Dorsolateral prefrontal cortex (tissue), 122 donors: ENCODE measurements at places on chromosomes 13 and 19. TPM values are rescaled to one million over a fixed set of nuclear protein-coding genes. Genes with fewer than 3 reads are reported as not detected.

DNA sequence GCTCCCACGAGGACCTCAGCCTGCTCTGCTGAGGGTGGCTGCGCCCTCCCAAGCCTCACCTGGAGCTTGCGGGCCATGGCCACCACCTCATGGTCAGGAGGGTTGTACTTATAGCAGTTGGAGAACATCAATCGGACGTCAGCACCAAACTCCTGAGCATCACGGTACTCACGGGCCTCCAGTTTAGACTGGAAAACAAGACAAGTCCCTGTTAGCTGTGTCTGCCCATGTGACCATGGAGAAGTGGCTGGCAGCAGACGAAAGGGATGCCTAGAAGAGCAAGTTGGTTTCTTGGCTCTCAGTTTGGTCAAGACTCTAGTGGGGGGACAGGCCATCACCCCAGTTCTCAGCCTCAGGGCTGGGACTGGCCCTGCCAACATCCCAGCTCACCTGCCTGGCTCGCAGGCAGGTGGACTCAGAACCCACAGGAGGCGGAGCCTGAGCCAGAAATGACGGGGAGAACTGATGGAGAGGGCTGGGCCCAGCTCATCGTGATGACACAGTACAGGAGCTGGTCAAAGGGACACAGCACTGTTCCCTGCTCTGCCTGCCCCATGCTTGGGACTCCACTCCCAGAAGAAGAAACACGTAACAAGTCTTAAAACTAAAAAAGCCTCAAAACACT lies 31.2 kb upstream of the EPHX3 start:
- no peak for DNase-seq

GRCh38 chr19:16365300-16365996 lies 40.8 kb downstream of the KLF2 start:
- DNase-seq: no peak

- DNase-seq: no peak
Observed at GRCh38 chr19:29715701-29716581, 880 bp upstream of the C19orf12 start.

ZNF582 gene
- total RNA-seq: 6.4 TPM

GRCh38 chr13:58056426-58056825 lies 424.9 kb downstream of the PCDH17 start:
- DNase-seq: no peak

ZNF568 gene
- total RNA-seq: 22.9 TPM

DNA sequence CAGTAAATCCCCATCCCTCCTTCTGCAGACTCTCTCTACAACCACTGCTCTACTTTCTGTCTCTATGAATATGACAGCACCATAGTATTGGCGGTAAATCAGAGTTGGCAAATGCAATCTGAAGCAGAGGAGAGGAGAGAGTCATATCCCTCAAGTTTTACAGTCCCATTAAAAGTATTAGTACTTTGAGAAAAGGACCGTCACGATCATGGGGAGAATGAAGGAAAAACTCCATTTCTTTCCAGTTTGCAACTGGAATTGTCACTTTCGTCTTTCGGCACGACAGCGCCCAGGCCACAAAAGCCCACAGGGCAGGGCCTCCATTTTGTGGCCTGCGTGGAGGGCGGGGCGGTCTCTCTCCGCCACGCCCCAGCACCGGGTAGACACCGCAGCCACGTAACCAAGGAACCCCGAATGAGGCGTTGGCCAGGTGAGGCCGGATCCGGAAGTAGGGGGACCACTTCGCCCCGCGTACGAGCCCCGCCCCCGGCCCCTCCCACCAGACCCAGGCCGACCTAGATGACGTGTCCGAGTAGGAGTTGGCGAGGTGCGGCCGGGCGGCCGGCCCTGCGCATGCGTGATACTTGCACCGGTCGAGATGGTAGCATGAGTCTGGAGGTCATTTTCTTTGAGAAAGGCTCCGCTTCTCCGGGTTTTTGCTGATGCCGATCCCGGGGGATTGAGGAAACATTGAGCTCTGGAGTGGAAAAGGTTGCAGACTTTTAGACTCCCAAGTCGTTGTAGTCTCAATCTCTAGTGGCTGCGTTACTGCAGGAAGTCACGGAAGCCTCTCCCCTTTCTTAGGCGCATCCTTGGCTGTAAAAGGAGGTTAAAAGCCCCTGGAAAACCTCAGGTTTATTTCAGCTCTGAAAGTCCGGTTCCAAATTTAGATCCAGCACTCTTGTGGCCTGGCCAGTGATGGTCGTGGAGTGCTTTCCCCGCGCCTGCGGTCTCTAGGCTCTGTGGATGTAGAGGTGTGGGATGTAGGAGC lies 2.8 kb upstream of the TM9SF2 start:
- peak; percentile 95 for DNase-seq

DNA sequence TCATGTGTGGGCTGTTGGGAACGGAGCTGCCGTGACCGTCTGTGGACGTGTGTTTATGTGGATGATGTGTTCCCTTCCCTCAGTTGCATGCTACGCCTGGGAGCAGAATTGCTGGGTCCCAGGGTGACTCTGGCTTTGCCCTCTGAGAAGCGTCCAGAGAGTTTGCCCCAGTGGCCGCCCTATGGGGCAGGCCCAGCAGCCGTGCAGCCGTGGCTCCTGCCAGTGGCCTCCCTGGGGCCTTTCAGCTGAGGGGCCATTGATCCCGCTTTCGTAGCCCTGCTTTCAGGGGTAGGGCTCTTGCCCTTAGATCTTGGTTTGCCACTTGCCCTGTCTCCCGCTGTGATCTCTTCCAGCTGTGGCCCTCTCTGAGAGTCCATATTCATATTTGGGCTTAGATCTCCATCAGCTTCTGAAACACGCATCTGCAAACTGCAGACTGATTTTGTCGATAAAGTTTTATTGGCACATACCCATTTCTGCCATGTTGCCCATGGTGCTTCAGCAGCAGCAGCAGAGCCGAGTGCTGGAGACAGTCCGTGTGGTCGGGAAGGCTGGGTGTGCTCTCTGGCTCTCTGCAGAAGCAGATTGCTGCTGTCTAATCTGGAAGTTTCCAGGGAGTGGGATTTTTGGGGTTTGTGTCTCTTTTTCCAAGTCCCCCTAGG lies 17.6 kb downstream of the GNA11 start:
- DNase-seq: no peak

GRCh38 chr19:8561075-8561764 lies 16.0 kb downstream of the MYO1F start:
- no peak for DNase-seq

ANGPTL8 gene
- total RNA-seq: 0.88 TPM

DNA sequence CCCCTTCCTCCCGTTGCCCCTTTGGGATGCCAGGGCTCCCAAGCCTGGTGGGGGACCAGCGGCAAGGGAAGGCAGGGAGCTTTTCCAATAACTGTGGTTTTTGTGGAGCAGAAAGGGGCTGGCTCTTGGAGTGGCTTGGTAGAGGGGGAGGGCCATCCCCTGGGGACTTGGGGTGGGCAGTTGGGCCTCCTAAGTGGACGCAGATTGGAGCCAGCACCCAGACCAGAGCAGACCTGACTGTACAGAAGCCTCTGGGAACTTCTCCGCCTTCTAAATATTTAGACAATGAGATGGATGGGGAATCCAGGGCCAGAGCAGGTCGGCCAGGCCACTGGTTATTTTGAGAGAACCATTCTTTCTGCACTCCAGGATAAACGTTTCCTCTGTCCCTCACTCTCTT lies 4.2 kb downstream of the PTGIR start:
- DNase-seq: no peak

GRCh38 chr13:64272681-64273080 lies 2857.0 kb upstream of the PCDH20 start:
- no peak for DNase-seq

GRCh38 chr13:51793570-51794271 lies 10.2 kb downstream of the DHRS12 start:
- DNase-seq: no peak

TMEM221 gene
- total RNA-seq: 4.7 TPM

- DNase-seq: peak; percentile 52
Observed at GRCh38 chr13:45370922-45371406, 30.0 kb upstream of the TPT1 start.

CYP2A6 gene
- not detected for total RNA-seq

DNA sequence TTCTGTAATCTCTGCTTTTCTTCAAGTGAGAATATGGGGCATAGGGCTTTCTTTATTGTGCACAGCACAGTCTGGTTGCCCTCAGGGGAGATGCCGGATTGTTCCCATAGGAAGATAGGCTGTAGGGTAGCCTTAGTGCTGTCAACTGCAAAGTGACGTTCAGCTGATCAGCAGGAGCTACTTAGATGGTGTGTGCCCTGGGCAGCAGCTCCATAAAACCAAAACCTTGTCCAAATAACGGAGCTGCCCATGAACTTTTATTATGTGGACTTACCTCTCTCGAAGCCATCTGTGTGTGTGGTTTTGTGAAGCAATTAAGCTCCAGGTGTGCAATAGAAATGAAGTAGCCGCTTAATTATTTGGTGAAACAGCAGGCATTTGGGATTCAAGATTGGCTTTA lies 120.0 kb upstream of the RNF113B start:
- DNase-seq: no peak

DNA sequence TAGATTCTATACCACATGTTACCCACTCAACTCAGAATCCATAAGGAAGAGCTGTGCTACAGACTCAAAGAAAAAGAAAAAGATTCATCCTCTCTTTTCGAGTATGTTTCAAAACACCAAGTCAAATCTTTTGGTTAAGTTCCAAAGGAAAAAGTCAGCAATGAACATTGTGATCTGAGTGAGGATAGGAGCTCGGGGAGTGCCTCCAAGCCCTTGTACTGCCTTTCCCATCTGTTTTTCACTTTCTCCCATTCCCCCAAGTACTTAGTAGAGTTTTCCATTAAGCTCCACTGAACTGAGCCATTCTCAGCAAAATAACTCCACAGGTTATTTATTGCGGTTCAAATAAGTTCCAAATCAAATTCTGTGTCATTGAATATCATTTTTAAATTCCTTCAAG lies 47.7 kb upstream of the MAB21L1 start:
- no peak for DNase-seq

CD22 gene
- total RNA-seq: 79.1 TPM

DNA sequence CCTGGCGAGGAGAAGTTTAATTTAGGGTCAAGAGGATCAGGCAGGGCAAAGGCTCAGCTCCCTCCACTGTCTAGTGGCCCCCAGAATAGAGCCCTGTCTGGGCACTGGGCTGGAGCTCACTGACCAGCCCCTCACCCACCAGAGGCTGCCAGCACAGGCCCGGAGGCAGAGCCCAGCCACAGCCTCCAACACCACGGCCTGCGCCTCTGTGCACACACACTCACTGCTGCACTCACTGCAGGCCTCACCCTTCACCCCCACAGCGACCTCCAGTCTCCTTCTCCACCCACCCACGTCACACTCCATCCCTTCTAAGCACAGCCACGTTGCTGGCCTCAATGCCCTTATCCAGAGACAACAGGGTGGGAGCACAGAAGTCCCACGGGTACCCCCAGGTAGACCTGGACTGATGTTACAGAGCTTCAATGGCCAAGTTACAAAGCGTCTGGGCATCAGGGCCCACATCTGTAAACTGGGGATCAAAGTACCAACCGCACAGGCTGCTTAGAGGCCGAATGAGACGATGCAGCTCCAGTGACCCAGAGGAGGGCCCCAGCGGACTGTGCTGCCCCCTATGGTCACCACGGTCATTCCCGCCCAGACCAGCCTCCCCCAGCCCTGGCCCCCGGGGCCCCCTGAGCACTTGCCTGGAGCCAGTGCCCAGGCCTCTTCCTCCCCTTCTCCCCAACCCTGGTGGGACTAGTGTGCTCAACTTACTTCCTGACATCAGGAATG lies 4.5 kb upstream of the PRKD2 start:
- DNase-seq: no peak

ZNF441 gene
- total RNA-seq: 13.8 TPM

- no peak for DNase-seq
Observed at GRCh38 chr13:95955255-95955654, 97.9 kb downstream of the UGGT2 start.

OR10H1 gene
- not detected for total RNA-seq

MEDAG gene
- 1.4 TPM for total RNA-seq

GRCh38 chr19:17216058-17216670 lies 1.0 kb downstream of the USE1 start:
- no peak for DNase-seq

PSG2 gene
- not detected for total RNA-seq

DNA sequence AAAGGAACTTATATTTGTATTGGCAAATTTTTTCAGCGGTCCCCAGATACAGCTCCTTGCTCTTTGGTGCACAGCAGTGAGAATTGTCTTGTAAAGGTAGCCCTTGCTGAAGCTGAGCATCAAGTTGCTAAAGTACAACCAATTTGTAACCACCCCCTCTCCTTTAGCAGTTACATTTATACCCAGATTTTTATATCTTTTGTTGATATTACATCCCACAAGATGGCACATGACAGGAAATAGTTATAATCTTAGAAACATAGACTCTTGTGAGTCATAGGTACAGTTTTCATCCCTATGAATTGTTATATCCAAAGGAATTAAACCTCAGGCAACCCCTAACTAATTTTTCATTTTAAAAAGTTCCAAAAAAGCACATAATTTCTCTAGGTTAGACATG lies 523.0 kb upstream of the SLITRK1 start:
- DNase-seq: no peak

GRCh38 chr13:40442231-40442630 lies 224.2 kb downstream of the FOXO1 start:
- DNase-seq: no peak

DNA sequence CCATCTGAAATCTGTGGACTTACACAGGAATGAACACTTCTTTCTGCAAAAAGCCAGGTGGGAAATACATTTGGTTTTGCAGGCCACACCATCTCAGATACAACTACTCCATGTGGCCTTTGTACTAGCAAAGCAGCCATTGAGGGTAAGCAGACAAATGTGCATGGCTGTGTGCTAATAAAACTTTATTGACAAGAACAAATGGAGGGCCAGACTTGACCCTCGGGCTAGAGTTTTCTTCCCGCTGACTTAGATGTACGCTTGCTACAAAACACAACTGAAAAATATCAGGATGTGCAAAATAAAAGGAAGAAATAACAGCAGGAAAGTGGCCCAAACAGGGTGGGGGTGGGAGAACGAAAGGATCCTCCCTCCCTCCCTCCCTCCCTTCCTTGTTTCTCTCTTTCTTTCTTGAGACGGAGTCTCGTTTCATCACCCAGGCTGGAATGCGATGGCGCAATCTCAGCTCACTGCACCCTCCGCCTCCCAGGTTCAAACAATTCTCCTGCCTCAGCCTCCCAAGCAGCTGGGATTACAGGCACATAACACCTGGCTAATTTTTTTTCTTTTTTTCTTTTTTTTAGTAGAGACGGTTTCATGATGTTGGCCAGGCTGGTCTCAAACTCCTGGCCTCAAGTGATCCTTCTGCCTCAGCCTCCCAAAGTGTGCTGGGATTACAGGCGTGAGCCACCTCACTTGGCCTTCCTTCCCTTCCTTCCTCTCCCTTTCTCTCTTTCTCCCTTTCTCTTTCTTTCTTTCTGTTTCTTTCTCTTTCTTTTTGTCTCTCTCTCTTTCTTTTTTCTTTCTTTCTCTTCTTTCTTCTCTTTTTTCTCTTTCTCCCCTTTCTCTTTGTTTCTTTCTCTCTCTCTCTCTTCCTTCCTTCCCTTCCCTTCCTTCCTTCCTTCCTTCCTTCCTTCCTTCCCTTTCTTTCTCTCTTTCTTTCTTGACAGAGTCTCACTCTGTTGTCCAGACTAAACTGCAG lies 29.3 kb downstream of the CCL25 start:
- DNase-seq: no peak
